Stimulated activated CD4-positive, alpha-beta T cell treated with anti-CD3 and anti-CD28 coated beads, Interleukin-15, amount 100 ng/mL, for 1 hour (primary cell): ENCODE measurements at places on chromosomes 16 and 17.

- DNase-seq: no peak
These were observed 115.3 kb downstream of the SNX29 start for GRCh38 chr16:12091569-12092543.

GRCh38 chr17:31492880-31493655 lies 101.6 kb downstream of the RAB11FIP4 start:
- no peak for DNase-seq

DNA sequence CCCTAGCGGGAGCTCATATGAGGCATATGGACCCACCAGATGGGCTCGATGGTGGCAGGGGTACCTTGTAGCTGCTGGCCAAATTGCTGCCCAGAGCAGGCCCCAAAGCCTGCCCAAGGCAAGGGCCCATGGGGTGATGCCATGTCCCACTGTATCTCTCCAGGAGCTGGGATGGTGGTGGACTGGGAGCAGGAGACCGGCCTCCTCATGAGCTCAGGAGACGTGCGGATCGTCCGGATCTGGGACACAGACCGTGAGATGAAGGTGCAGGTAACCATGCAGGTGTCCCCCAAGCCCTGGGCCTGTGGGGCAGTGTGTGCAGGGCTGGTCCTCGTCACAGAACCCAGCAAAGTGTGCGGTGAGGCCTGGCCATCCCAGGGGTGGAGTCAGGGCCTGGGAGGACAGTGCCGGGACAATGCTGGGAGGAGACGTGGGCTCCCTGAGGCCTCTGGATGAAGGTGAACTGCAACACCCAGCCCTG lies 34.1 kb upstream of the CHMP6 start:
- no peak for DNase-seq

DNA sequence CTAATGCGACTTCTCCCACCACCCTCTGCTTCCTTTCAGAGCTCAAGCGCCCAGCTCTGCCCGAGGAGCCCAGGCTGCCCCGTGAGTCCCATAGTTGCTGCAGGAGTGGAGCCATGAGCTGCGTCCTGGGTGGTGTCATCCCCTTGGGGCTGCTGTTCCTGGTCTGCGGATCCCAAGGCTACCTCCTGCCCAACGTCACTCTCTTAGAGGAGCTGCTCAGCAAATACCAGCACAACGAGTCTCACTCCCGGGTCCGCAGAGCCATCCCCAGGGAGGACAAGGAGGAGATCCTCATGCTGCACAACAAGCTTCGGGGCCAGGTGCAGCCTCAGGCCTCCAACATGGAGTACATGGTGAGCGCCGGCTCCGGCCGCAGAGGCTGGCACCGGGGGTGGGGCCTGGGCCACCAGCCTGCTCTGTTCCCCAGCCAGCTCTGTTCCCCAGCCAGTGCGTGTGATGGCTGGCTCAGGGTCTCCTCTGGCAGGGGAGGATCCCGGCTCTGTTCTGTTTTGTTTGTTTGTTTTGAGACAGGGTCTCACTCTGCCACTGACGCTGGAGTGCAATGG lies 18.7 kb downstream of the CRISPLD2 start:
- DNase-seq: no peak

DNA sequence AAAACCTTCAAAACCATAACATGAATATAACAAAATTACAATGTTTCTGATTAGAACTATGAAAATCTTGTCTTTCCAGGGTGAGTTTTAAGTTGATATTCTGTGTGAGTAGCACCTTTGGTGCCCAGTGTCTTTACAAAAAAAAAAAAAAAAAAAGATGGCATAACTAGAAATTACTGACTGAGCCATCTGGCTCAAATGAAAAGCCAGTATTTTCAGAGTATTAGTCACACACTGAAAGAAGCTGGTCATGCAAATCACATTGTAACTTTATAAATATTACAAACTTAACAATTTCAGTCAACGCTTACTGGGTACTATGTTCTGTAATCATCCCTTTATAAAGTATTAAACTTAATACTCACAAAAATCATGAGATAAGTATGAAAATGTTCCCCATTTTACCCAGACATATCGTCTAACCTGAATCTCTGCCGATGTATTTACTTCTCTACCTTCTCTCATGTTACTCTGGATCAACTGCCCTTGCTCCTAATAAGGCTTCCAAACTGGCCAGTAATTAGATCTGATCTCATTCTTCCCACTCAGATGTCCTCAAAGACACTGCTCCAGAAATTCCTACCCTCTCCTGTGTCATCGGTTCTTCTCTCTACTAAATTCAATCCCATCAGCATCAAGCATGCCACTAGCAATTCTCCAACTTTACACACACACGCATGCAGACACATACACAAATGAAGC lies 25.4 kb downstream of the UBE2G1 start:
- no peak for DNase-seq

GRCh38 chr17:70375406-70375805 lies 206.1 kb downstream of the KCNJ2 start:
- DNase-seq: no peak

GRCh38 chr17:77622647-77623046 lies 335.9 kb upstream of the TNRC6C start:
- DNase-seq: no peak

- no peak for DNase-seq
These were observed 26.2 kb downstream of the CHD9 start for GRCh38 chr16:53081032-53081424.

DNA sequence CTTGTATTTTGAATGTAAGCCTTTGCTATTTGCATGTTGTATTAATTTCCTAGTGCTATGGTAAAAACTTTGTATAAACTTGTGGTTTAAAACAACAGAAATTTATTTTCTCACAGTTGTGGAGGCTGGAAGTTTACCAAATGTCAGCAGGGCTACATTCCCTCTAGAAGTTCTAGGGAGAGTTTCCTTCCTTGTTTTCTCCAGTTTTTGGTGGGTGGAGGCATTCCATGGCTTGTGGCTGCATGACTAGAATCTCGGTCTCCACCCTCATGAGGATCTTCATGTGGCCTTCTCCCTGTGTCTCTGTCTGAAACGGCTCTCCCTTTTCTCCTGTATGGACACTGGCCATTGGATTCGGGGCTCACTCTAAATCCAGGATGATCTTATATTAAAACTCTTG lies 482.2 kb upstream of the GOT2 start:
- no peak for DNase-seq

GRCh38 chr16:22217890-22218730 lies 12.0 kb downstream of the EEF2K start:
- no peak for DNase-seq

GRCh38 chr17:5502552-5502951 lies 16.2 kb downstream of the MIS12 start:
- no peak for DNase-seq

GRCh38 chr17:77877036-77877435 lies 81.5 kb upstream of the TNRC6C start:
- no peak for DNase-seq

DNA sequence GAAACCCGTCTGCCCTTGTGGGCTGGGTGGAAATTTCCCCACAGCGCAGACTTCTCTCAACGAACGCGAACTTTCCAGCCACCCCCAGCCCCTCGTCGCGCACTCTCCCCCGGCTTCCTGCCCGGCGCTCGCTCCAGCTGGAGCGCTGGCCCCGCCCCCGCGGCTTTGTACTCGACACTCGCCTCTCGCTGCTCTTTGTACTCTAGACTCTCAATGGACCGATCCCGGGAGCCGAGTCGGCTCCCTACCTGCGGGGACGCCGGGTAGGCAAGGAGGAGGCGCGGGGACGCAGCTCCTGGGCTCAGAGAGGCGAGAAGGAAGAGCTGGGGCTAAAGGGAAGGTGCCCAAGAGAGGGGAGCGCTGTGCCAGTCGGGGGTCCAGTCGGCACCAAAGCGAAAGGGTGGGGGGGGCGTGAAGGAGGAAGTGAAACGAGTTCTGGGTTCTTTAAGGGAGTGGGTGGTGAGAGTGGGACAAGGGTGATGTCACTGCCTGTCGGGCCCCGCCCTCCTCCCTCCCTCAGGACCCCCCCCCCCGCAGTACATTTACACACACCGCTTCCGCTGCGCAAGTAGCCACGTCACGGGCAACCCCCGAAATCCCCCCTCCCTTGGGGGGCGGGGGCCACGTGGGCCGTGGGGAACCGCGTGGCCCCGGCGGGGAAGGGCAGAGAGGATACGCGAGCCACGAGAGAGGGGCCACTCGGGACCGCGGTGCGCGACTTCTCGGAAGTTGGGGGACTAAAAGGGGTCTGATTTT lies 9.7 kb downstream of the KDM6B start:
- peak; percentile 91 for DNase-seq

GRCh38 chr17:32609085-32609484 lies 122.3 kb downstream of the CDK5R1 start:
- peak; percentile 47 for DNase-seq

GRCh38 chr16:81432937-81433557 lies 11.6 kb upstream of the CMIP start:
- no peak for DNase-seq

GRCh38 chr17:73733517-73733916 lies 89.3 kb upstream of the SDK2 start:
- DNase-seq: no peak

GRCh38 chr17:63641692-63642448 lies 19.7 kb downstream of the MAP3K3 start:
- DNase-seq: no peak

- peak; percentile 56 for DNase-seq
These were observed 2.0 kb downstream of the CORO7 start for GRCh38 chr16:4414187-4414917.

DNA sequence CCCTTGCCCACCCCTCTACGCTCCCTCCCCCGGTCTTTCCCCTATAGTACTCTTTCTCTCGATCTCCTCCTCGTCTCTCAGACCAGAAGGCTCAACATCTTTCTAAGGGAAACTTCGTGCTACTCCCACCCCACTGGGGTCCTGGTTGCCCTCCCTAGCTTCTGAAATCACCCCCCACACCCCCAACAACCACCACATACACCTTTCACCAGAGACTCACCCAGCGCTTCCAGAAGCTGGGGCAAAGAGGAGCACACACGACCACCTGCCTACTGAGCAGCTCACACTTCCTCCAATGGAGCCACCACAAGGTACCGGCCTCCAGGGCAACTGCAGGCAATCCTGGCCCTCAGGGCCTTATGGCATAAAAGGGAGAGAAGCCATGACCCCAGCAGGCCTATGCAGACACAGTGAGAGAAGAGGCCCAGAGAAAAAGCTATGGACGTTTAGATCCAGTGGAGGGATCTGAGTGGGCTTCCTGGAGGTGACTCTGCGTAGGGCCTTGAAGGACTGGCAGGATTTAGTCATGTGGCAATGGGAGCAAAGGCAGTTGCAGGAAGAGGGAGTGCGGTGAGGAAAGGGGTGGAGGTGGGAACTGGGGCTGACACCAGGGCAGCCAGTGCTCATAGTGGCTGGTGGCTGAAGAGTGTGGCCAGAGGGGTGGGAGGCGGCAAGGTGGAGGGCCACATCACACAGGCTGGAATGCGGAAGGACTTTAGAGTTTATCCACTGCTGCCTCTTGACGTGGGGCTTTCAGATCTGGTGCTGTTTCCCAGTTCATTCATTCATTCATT lies 12.1 kb upstream of the TMEM92 start:
- no peak for DNase-seq

GRCh38 chr16:76335180-76335974 lies 58.2 kb downstream of the CNTNAP4 start:
- DNase-seq: no peak

DNA sequence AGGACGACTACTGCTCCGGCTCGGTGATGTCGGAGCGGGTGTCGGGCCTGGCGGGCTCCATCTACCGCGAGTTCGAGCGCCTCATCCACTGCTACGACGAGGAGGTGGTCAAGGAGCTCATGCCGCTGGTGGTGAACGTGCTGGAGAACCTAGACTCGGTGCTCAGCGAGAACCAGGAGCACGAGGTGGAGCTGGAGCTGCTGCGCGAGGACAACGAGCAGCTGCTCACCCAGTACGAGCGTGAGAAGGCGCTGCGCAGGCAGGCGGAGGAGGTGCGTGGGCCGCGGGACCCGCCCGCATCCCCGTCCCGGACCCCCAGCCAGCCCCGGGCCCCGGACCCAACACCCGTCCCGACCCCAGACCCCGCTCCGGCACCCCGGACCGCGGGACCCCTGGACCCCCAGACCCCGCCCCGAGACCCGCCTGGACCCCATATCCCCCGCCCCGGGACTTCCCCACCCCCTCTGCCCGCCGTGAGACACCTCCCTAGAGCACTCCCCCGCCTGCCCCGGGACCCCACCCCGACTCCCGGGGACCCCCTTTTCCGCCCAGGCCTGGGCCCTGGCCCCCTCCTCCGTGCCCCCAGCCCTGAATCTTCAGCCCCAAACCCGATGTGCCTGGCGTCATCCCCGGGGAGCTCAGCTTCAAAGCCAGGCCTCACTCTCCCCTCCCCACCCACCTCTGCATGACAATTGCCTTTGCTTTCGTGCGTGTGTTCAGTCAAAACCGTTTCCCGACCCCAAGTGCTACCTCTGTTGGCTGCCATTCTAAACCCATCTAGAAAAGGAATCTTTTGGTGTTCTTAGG lies 594 bp downstream of the MAPK8IP3 start:
- DNase-seq: no peak

GRCh38 chr16:55889518-55889917 lies 14.3 kb upstream of the CES5A start:
- no peak for DNase-seq

- DNase-seq: no peak
These were observed 656 bp upstream of the GEMIN4 start for GRCh38 chr17:752620-753219.

DNA sequence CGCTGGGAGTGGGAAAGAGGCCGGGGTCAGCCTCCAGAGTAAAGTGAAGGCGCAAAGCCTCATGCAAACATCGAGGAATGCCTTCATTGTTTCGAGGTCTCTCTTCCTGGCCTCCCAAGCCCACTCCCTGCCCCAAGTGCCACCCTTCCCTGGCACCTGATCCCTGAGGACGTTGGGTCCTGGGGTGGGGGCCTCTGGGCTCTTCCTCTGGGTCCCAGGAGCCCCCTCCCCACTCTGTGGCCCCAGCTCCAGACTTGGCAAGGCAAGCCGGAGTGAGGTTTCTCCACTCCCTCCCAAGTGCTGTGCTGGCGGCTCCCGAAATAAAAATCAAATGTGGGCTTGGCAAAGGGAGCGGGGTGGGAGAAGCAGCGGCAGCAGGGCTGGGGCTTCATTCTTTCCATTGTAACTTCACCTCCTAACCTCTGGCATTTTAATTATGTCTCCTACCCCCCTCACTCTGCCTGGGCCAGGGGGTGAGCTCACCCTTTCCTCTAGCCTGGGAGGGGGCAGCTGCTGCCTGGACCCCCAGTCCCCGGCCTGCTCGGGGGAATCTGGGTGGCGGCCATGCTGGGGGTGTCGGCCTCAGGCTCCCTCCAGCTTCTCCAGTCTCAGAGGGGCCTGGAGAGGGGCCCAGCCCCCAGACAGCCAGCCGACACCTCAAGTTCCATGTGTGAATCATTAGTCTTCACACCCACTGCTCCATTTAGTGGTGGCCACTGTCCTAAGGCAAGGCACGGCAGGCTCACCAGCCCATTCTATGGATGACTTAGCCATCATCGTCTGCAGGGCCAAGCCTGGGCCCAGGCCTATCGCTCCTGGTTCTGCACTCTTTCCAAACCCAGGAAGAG lies 14.6 kb upstream of the TMEM92 start:
- no peak for DNase-seq
